Subcutaneous preadipocyte (primary cell): ENCODE measurements at places on chromosomes 11 and 22. TPM values are rescaled to one million over a fixed set of nuclear protein-coding genes. Genes with fewer than 3 reads are reported as not detected.

MSANTD4 gene
- 27.4 and 28.7 TPM in 2 replicates for total RNA-seq

PLAAT3 gene
- 14.9 and 16.2 TPM in 2 replicates for total RNA-seq

HOATZ gene
- total RNA-seq, result not detected in 2 replicates

IRF7 gene
- total RNA-seq, result 5.1 and 6.1 TPM in 2 replicates

OR4D10 gene
- not detected in 2 replicates for total RNA-seq

FAM83F gene
- total RNA-seq, result not detected in 2 replicates

PAMR1 gene
- 323 and 383 TPM in 2 replicates for total RNA-seq

BAIAP2L2 gene
- total RNA-seq, result 4.1 and 6.2 TPM in 2 replicates

DSCAML1 gene
- total RNA-seq, result not detected in 2 replicates

OR5AS1 gene
- total RNA-seq, result not detected in 2 replicates

KIAA1671 gene
- 5.9 and 19.4 TPM in 2 replicates for total RNA-seq

SEC14L3 gene
- not detected in 2 replicates for total RNA-seq

SPTBN2 gene
- total RNA-seq, result 0.39 and 0.73 TPM in 2 replicates

TOP3B gene
- 26.5 and 35.4 TPM in 2 replicates for total RNA-seq

PYGM gene
- 0.37 and 0.39 TPM in 2 replicates for total RNA-seq

C11orf16 gene
- not detected in 2 replicates for total RNA-seq

POTEH gene
- total RNA-seq, result not detected in 2 replicates

PATZ1 gene
- total RNA-seq, result 12.5 and 13.6 TPM in 2 replicates

SYCE3 gene
- total RNA-seq, result not detected in 2 replicates

GRAP2 gene
- total RNA-seq, result not detected in 2 replicates

GAL3ST1 gene
- not detected in 2 replicates for total RNA-seq

OR8B3 gene
- total RNA-seq, result not detected in 2 replicates

KRTAP5-7 gene
- 0.37 TPM in 1 of 2 replicates, not detected in the other for total RNA-seq

H19 gene
- total RNA-seq, result 3.1 and 40.4 TPM in 2 replicates

MYBPC3 gene
- not detected in 2 replicates for total RNA-seq

IRAG1 gene
- total RNA-seq, result 0.37 and 0.39 TPM in 2 replicates

TSSK2 gene
- total RNA-seq, result not detected in 2 replicates

MOGAT2 gene
- not detected in 2 replicates for total RNA-seq

CD248 gene
- 63.5 and 135 TPM in 2 replicates for total RNA-seq

SCGB1D2 gene
- not detected in 2 replicates for total RNA-seq

CFAP300 gene
- total RNA-seq, result 2.2 and 5.1 TPM in 2 replicates

GP1BB gene
- 0.20 and 0.37 TPM in 2 replicates for total RNA-seq

SERHL2 gene
- 4.5 and 5.1 TPM in 2 replicates for total RNA-seq

GGTLC3 gene
- total RNA-seq, result not detected in 2 replicates
